ENCODE measurements at places on chromosomes 3 and 15.

- no peak for DNase-seq
Observed at GRCh38 chr3:194472290-194472920, 14.4 kb downstream of the ATP13A3 start.

DNA sequence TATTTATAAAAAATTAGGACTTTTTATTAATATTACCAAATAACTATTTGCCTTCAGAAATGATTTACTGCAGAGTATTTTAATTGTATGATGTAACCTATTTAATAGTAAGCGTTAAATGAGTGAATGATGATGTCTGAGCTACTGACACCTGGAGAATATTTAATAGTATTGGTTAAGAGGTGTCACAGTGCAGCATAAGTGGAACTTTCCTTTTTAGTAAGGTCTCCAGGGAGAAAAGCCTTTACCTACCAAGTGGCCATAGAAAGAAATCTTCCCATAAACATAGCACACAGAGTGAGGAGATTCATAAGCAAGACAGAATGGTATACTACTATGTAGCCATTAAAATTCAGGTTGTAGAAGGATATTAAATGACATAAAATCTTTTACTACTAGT is 441.7 kb downstream of the TBL1XR1 start:
- no peak for DNase-seq

DNA sequence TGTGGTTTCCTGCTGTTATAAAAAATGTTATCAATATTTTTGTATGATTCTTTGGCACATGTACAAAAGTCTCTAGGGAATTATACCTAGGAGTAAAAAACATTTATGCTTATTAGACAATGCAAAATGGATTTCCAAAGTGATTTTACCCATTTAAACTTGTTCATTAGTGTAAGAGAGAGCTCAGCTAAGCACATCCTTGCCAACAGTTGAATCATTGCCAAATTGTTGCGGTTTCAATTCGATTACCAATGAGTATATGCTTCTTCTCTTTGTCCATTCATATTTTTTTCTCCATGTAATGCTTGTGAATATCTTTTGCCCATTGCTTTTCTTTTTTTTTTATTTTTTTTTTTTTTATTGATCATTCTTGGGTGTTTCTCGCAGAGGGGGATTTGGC is 17.2 kb downstream of the CASR start:
- no peak for DNase-seq

DNA sequence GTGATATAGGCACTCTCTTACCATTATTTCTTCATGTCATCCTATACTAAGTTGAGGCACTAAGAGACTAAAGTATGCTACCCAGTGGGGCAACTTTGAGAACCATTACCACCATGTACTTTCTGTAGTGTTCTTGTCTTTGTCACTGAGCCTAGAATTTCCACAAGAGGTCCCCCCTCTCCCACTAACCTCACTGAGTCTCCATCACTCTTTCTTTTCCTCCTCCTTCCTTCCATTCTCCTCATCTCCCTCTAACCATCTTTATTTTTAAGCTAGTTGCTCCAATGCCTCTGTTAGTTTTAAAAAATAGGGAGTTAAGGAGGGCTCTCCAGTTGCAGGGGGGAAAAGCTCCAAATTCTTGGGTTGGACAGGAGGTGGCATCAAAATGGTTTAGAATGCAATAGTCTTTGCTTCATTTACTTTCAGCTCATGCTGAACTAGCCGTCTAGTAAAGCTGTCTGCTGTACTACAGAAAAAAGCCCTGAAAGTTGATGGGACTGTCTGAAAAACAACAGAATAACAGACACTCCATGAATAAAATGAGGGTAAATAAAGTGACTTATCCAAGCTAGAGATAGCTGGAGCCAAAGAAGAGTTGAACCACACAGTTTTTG is 85.1 kb upstream of the MYRIP start:
- no peak for DNase-seq

DNA sequence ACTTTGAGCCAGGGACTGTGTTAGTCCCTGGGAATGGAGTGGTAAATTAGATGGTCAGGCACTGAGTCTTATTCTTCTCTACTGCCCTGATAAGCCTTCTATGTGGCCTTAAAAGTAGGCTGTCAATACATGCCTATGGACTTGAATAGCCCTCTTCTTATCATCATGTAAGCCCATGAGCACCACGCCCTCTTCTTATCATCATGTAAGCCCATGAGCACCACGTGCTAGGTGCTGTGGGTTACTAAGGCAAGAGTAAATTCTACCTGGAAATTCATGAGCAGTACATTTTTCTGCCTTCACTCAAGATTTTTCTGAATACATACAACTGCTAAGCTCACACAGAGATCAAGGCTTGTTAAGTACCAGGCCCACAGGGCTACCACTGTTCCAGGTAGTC is 68.5 kb downstream of the DHX30 start:
- no peak for DNase-seq

GRCh38 chr3:135226057-135226456 is 431.0 kb downstream of the EPHB1 start:
- no peak for DNase-seq

- DNase-seq, result no peak
Observed at GRCh38 chr15:96296264-96296663, 34.2 kb upstream of the NR2F2 start.

- no peak for DNase-seq
Observed at GRCh38 chr3:97698691-97699090, 65.9 kb upstream of the ARL6 start.

GRCh38 chr3:138125548-138126221 is 6.5 kb downstream of the A4GNT start:
- no peak for DNase-seq

DNA sequence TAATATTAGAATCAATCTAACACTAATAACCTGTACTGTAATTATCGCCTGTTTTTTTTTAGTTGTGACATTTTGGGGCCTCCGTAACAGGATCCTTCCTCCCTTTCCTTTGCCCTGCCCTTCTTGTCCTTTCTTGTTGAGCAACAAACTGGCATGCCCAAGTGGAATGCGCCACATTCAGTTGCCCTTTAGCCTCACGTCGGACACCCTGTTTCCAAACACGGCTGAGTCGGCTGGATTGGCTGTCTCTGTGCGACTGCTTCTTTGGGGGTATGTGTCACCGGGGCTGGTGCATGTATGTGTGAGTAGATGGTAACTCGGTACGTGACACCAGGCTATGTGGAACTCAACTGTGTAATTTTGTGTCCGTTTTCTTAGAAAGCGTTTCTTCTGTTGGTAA is 24.1 kb downstream of the TRAK1 start:
- no peak for DNase-seq

DNA sequence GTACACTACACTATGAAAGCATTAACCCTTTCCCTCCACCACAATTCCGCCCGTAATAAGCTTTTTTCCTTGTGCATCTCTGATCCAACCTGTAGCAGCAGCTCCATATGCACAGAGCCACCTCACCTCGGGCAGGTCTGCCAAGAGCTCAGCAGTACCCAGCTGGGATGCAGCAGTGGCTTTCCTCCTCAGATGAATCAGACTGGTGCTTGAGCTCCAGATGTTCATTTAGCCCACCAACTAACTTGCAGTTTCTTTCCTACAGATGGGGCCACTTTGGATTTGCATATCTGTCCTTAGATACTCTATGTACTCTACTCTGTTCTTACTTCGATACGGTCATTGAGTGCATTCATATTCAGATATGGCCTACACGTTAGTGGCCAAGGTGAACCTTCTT is 14.8 kb upstream of the FSIP1 start:
- no peak for DNase-seq

DNA sequence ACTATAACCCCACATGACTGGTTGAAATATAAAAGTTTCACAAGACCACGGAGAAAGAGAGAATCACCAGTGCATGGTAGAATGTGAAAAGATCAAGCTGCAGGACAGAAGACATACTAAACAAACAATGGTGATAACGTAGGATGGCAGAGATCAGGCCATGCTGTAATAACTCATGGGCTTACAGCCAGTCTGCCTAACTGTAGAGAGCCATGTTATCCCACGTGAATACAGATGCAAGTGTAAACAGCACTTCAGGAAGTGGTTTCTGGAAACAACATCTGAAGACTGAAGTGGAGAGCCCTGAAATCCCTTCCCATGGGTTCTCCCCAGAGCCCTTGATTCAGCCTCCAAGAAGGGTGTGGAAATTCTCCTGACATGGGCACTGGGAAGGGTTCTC is 103.2 kb upstream of the SLCO2A1 start:
- DNase-seq, result no peak

DNA sequence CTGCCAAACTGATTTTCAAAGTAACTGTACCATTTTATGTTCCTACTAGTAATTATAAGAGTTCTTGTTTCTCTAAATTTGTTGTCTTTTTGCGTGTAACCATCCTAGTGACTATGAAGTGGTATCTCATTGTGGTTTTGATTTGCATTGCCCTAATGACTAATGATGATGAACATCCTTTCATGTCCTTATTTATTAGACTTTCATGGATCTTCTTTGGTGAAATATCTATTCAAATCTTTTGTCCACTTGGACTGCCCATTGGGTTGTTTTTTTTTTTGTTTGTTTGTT is 3.6 kb downstream of the OXSR1 start:
- no peak for DNase-seq

GRCh38 chr3:136620436-136620835 is 131.7 kb downstream of the STAG1 start:
- DNase-seq, result no peak

DNA sequence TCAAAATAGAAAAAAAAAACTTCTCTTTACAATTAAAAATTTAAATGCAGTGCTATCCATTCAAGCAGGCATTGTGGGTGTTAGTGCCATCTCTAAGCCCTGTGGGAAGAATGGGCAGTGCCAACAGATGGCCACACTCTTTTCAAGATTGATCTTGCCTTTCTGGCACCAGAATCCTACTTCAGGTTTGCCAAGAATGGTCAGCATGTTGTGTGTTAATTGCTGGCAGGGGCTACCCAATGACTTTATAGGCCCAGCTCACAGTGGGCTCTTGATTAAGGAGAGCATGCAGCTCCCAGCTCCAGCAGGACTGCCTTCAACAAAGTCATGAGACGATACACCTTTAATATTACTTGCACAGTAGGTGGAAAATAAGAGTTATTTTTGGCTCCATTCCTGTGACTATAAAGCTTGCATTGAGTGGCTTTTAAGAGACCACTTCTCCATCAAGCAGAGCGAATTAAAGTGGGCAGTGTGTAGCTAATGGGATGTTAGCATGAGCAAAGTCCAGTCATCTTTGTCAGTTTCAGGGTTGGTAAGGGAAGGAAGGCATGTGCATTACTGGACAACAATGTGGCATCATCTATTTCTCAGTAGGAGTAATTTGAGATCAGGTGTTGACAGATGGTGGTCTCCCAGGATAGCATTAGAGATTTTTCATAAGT is 476.8 kb downstream of the C3orf38 start:
- no peak for DNase-seq

All from tibial nerve (tissue), 4 donors.